HFF-Myc (cell line): ENCODE measurements at places on chromosomes 7 and 10.

- DNase-seq: no peak
Observed at GRCh38 chr10:8272794-8273425, 218.4 kb downstream of the GATA3 start.

- DNase-seq: no peak
Observed at GRCh38 chr7:84688671-84689070, 494.1 kb upstream of the SEMA3A start.

DNA sequence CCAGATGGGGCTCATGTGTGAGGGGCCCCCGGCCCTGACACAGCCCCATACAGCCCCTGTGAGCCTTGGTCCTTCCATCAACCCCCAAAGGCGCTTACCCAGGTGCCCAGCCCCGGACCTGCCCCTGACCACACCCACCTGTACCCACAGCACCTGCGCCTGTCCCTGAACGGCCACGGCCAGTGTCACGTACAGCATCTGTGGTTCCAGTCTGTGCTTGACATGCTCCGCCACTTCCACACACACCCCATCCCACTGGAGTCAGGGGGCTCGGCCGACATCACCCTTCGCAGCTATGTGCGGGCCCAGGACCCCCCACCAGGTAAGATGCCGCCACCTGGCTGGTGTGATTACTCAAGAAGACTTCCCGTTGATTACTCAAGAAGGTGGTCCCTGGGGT is 33.5 kb downstream of the SH2B2 start:
- no peak for DNase-seq

DNA sequence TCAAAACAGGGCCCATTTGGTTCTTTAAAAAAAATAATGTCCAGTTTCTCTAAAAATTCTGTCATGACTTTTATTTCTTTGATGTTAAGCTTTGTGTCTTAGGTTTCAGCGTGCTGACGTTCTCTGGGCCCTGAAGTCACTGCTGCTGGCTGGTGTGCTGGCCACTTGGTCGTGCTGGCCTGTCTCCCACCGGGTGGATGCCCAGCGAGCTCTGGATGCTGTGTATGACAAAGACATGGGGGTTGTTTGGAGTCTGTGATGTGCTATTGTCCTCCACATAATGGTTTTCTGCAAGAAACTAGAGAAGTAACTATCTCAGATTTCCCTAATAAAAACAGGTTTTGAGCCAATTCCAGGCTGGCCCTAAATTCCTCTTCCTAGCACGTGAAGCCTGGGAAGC is 9.5 kb upstream of the IDI2 start:
- DNase-seq: no peak

- DNase-seq: no peak
Observed at GRCh38 chr7:44629829-44630522, 23.5 kb downstream of the OGDH start.

DNA sequence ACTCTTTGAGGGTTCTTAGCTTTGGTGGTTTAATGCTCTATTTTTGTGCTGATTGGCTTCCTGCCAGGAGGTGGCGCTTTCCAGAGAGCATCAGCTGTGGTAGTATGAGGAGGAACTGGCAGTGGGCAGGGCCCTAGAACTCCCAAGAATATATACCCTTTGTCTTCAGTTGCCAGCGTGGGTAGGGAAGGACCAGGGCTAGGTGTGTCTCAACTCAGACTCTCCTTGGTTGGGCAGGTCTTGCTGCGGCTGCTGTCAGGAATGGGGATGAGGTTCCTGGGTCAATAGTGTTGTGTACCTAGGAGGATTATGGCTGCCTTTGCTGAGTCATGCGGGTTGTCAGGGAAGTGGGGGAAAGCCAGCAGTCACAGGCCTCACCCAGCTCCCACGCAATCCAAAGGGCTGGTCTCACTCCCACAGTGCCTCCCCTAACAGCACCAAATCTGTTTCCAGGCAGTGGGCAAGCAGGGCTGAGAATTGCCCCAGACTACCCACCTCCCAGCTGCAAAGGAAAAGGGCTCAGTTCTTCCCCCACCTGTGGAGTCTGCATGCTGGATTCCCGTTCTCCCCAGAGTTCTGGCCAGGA is 191.5 kb downstream of the PHTF2 start:
- DNase-seq: no peak

- DNase-seq: no peak
Observed at GRCh38 chr10:126949161-126949503, 43.9 kb downstream of the DOCK1 start.

DNA sequence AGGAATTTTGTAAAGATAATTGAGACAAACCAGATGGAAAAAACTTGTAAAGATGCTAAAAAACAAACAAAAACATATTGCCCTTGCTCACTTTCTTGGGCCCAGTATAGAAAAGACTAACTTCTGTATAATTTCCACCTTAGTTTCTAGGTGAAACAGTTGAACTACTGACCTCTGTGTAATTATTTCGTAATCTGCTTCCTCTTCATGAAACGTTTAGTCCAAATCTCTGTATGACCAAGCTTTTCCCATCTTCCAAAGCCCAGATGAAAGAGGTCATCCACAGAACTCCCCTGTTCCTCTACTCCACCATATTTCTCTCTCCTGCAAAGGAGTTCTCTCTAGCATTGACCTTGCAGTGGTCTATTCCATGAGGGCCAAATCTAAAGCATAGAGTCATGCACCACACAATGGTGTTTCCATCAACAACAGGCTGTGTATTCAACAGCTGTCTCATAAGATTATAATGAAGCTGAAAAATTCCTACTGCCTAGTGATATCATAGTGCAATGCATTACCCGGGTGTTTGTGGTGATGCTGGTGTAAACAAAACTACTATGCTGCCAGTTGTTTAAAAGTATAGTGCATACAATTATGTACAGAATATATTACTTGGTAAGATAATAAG is 647.6 kb downstream of the TNS3 start:
- no peak for DNase-seq

GRCh38 chr10:68261132-68261856 is 29.4 kb upstream of the ATOH7 start:
- no peak for DNase-seq

DNA sequence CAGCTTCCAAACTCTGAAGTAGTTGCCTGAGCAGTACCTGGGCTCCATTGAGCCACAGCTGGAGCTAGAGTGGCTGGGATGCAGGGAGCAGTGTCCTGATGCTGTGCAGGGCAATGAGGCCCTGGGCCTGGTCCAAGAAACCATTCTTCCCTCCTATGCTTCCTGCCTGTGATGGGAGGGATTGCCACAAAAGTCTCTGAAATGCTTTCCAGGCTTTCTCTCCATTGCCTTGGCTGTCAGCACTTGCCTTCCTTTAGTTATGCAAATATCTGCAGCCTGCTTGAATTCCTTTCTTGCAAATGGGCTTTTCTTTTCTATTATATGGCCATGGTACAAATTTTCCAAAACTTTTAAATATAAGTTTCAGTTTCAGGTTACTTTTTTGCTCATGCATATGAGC is 972.2 kb upstream of the MBL2 start:
- no peak for DNase-seq

GRCh38 chr7:151342102-151342646 is 562 bp downstream of the NUB1 start:
- no peak for DNase-seq

GRCh38 chr7:34156336-34156735 is 251.0 kb downstream of the BMPER start:
- no peak for DNase-seq

DNA sequence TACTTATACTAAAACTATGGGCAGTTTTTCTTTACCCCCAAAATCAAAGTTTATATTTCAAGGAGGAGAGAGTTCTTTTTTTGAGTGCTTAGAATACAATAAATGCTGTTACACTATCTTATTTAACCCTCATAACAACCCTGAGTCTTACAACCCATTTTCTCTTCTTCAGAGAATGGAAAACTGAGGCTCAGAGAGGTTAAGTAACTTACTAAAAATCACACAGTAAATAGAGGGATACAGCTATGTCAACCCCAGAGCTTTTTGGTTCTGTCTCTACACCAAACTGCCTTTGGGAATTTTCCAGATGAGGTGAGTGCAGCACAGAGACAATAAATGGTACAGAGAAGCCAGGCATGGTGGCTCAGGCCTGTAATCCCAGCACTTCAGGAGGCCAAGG is 25.6 kb upstream of the PIK3AP1 start:
- no peak for DNase-seq

DNA sequence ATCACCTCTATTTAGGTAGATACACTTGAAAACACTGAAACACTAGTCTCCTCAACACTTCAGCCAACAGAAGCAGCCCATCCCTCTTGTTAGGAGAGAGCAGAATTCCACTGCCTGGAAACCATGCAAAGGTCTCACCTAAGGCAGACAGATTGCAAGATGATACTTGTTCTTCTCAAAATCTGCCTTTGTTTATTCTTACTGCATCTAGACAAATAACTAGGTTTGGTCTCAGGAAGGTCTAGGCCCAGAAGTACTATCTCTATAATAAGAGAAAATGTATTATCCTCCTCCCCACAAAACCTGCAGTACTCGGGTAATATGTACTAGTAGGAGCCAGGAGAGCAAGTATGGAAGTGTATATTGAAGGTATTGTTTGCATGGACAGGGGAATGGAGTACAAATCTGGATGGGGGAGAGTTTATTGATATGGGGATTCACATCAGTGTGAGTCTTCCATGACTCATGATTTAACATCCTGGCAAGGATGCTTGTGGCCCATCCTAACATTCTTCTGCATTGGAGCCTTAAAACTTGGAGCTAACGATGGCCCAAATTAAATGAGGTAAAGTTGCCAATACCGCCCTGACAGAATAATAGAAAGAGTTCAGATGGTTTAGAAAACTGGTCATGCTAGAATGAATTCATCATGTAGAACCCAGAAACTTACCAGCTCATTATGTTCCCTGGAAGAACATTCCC is 109.2 kb downstream of the EPC1 start:
- no peak for DNase-seq

GRCh38 chr10:9102026-9102425 is 1047.5 kb downstream of the GATA3 start:
- DNase-seq: no peak

DNA sequence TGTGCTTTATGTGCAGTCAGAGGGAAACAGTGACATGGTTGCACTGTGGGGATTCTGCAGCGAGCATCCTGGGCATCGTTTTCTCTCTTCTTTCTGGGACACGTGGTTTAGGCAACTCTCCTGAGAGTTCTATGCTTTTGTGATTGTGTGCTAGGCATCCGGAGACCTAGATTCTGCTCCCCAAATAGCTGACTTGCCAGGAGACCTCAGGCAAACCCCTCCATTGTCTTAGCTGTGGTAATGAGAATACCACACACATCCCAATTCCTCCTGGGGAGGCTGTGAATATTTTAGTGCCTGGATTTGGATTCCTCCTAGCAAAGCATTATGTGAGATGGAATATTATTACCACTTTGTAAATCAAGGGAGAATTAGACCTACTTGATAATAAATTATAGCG is 611.9 kb upstream of the C7orf33 start:
- DNase-seq: no peak

DNA sequence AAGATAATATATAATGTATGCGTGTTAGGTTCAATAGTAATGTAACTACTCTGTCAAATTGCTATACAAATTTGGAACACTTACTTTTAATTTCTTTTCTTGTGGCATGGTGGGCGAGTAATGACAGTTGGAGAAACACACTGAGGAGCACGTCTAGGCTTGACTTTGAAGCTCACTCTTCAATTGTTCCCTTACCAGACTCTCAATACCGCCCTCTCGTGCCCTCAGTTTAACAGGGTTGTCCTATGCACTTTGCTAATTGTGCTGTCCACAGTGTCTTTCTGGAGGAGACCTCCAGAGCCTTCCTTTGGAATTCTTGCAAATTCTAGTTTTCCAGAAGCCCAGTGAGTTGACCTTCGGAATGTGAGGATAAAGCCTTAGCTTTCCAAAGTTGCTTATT is 107.2 kb upstream of the RELN start:
- no peak for DNase-seq

GRCh38 chr10:68365611-68366010 is 32.9 kb upstream of the PBLD start:
- DNase-seq: no peak

GRCh38 chr7:27262121-27262520 is 19.5 kb downstream of the EVX1 start:
- DNase-seq: no peak

GRCh38 chr10:97217299-97217698 is 31.5 kb upstream of the SLIT1 start:
- no peak for DNase-seq

GRCh38 chr10:21985541-21985940 is 18.0 kb downstream of the DNAJC1 start:
- no peak for DNase-seq

DNA sequence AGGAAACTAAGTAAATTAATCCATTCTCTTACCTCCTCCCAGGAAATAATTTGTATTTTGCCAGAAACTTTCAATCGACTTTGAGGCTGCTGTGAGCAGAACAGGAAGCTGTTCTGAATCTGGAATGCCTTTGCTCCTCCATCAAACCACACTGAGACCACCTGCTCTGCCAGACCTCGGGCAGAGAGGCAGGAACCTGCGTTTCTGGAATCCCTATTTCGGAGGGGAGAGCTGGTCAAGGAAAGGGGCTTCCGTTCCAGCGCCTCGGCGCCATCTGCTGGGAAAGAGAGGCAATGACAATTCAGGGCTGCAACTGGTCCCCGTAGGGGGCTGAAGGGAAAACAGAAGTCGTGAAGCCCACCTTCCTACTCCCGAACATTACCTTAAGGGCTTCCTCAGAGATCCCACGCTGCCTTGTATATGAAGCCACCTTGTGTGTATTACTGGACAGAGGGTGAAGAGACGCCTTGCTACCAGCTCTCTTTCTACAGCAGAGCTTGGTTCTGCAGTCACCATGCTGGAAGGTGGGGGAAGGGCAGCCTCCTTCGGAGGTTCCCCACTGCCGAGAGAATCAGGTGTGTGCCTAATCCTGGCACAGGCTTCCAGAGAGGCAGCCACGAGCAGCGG is 31.2 kb downstream of the ZNF467 start:
- DNase-seq: peak; percentile 21

DNA sequence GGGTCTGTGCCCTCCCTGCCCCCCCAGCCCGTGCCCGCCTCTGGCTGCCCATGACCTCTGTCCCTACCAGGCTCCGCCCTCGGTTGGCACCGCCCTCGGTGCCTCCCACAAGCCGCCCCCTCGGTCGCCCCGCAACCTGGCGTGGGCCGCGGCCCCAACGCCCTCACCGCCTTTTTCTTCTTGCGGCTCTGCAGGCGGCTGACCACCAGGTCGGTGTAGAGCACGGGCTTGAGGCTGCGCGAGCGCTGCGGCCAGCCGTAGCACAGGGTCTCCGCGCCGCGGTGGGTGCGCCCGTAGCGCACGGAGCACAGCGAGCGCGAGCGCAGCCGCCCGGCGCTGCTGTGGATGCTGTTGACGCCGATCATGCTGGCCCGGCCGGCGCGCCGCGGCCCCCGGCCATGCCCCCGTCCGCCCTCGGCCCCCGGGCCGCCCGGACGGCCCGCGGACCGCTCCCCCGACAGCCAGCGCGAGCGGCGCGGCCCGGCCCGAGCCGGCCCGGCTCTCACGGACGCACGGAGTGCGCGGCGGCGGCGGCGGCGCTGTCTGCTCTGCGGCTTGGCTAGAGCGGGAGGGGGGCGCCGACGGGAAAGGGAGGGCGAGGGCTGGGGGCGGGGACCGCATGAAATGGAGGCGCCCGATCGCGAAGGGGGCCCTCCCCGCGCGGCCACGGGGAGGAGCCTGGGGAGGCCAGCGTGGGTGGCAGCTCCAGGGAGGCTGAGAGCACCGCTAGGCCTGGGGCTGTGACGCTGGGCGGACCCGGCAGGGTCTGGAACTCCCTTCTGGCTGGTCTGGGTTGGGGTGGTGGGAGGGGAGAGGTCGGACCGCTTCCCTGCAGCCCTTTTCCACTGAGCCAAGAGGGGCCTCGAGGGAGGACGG is 9.6 kb downstream of the PSD start:
- no peak for DNase-seq

GRCh38 chr10:16521311-16522016 is at the start of gene C1QL3:
Gene C1QL3 (minus strand): TSS chr10:16521879. CDS start chr10:16521065, 814 bp downstream.
- no peak for DNase-seq

GRCh38 chr7:85566095-85566794 is 379.4 kb upstream of the SEMA3D start:
- DNase-seq: no peak

GRCh38 chr10:29841724-29842649 is 207.2 kb upstream of the SVIL start:
- DNase-seq: peak; percentile 63
